Central memory CD8-positive, alpha-beta T cell (primary cell): ENCODE measurements at places on chromosomes 5 and 9.

DNA sequence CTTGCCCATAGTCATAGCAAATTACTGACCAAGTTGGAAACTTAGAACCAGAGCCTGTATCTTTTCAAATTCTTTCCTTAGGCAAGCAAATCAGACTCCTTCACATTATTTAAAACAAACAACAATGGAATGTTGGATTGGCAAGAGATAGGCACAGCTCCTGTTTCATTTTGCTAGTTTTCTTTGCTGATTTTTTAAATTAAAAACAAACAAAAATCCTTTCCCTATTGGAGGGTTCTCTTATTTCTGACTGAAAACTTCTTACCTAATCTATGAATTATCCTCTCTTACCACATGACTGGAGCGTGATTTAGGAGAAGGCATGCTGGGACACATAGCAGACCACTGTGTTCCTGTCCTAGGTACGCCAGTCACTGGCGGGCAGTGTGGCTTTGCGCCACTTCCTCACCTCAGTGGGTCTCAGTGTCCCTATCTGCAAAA, 63.0 kb downstream of the TTC39B start:
- no peak for DNase-seq

GRCh38 chr9:27247756-27248155, 49.2 kb downstream of the EQTN start:
- no peak for DNase-seq

- DNase-seq = no peak
Measured at GRCh38 chr5:100898504-100899346, 4.4 kb downstream of the ST8SIA4 start.

DNA sequence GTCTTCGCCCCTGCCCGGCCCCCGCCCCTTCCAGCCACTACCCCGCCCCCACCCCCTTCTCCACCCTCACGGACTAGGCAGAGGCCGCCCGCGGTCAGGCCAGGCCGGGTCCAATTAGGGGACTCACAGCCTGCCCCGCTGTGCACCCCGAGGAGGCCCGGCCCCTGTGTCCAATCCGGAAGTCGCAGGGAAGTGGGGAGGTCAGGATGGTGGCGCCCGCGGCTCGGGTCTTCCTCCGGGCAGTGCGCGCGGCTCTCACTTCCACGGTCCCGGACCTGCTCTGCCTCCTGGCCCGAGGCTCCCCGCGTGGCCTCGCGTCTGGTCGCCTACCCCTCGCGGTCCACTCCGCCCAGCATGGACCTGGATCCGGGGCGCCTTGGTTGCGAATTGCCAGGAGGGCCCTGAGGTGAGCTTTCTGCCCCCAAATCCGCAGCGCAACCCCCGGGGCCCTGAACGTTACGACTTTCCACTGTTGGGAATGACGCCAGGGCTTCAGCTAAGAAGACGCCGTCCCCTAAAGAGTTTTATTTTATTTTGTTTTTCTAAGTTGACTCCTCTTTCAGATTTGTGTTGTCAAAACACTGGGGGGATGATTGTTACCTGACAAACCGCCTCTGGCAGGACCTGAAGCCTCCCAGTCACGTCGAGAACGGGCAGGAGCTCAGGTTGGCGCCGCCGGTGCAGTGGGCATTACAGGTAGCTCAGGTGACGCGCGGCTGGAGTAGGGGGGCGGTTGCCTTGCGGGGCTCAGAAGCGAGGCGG, 763 bp upstream of the IRX2 start:
- DNase-seq = no peak

DNA sequence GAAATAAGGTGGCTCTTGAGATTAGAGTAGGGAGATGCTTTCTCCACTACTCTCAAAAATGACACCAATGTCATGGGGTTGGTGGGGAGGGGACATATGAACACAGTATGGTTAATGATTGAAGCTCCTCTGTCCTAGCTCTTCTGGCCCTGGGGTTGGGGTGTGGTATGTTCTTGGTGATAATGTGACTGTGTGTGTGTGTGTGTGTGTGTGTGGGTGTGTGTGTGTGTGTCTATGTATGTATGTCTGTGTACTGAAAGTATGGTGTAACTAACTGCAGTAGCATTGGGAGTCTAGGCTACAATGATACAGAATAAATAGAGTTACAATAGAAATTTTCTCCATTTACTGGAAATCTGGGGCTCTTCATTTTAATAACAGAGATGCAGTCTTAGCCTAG, 121.0 kb upstream of the CD180 start:
- no peak for DNase-seq

DNA sequence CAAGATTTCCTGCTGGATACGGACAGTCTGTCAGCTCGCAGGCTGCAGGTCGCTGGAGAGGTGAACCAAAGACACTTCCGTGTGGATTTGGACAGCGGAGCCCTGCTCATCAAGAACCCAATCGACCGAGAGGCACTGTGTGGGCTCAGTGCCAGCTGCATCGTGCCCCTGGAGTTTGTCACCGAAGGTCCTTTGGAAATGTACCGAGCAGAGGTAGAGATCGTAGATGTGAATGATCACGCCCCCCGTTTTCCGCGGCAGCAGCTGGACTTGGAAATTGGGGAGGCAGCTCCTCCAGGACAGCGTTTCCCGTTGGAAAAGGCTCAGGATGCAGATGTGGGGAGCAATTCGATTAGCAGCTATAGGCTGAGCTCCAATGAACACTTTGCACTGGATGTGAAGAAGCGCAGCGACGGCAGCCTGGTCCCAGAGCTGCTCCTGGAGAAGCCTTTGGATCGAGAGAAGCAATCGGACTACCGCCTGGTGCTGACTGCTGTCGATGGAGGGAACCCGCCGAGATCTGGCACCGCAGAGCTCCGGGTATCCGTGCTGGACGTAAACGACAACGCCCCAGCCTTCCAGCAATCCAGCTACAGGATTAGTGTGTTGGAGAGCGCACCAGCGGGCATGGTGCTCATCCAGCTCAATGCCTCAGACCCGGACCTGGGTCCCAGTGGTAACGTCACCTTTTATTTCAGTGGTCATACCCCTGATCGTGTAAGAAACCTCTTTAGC, 658 bp downstream of the PCDHGC4 start:
- DNase-seq = no peak

GRCh38 chr9:112680731-112681402, 37.0 kb downstream of the INIP start:
- DNase-seq = no peak

DNA sequence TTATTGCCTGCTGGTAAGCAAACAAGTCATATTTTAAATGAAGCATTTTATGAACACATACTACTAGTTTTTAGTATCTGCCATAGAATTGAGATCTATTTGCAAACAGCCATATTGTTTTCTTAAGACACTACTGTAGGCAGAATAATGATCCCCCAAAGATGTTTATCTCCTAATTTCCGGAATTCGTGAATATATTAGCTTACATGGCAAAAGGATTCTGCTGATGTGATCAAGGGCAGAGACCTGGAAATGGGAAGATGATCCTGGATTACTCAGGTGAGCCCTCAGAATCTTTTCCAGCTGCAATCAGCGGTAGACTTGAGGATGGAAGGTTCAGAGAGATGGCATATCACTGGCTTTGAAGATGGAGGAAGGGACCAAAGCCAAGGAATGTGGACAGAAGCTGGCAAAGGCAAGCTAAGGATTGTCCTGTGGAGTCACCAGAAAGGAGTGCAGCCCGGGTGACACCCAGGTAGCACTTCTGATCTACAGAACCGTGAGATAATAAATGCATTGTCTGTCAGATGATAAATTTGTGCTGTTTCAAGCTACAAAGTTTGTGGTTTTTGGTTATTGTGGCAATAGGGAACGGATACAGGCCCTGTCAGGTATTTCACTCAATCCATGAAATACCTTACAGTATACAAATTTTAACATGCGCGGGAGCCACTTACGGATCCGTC, 1.0 kb upstream of the ERCC6L2 start:
- no peak for DNase-seq

DNA sequence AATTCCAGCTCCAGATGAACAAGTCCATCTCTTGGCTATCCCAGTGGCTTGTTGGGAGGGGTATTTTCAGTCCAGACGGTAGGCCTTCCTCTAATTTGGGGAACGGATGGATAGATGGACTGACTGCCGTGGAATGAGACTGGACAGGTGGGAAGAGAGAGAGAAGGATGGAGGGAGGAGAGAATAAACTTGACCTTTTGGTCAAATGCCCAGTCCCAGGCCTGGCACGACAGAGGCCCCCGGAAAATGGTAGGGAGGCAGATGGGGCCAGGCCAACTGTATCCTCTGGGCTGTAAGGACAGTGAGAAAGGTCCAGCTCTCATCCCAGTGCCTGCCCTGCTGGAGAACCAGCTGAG, 1.1 kb downstream of the BHMT start:
- DNase-seq = no peak

GRCh38 chr5:174581894-174582293, 142.5 kb upstream of the MSX2 start:
- DNase-seq = no peak

DNA sequence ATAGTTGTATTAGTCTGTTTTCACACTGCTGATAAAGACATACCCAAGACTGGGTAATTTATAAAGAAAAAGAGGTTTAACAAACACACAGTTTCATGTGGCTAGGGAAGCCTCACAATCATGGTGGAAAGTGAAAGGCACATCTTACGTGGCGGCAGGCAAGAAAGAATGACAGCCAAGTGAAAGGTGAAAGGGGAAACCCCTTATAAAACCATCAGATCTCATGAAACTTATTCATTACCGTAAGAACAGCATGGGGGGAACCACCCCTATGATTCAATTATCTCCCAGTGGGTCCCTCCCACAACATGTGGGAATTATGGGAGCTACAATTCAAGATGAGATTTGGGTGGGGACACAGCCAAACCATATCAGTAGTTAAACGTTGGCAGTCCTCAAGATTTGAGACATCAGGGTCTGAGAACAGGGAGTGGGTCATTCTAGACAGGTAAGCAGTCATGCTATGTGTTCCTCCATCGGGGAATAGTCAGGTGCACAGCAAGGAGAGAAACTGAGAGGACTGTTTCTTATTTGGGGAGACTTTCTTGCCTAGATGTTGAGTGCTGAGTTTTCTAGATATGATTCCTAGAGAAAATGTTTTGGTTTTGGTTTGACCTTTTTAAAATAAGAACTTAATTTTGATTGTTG, 45.8 kb upstream of the ENTREP1 start:
- no peak for DNase-seq

GRCh38 chr5:150503977-150504620, 3.8 kb upstream of the NDST1 start:
- no peak for DNase-seq

GRCh38 chr9:99626426-99626825, 195.3 kb upstream of the NR4A3 start:
- DNase-seq = no peak

DNA sequence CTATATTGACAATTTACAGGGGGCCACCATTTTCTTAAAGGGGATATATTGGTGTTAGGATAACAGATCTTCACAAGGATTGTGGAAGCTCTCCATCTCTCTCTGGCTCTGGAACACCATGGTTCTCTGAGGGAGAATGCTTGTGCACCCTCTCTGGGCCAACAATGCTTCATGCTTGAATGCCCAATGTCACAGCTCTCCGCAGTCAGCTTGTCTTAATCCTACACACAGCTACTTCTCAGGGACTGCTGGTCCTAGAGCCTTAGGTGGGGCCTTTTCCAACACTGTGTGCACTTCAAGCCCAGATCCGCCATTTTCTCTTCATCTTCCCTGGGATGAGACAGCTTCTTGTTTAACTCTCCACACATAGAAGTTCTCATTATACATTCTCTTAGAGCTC, 6.9 kb upstream of the PDLIM4 start:
- no peak for DNase-seq

GRCh38 chr5:130164966-130165365, 260.7 kb downstream of the CHSY3 start:
- DNase-seq = no peak

GRCh38 chr9:133870598-133871595, 121.2 kb downstream of the VAV2 start:
- no peak for DNase-seq

DNA sequence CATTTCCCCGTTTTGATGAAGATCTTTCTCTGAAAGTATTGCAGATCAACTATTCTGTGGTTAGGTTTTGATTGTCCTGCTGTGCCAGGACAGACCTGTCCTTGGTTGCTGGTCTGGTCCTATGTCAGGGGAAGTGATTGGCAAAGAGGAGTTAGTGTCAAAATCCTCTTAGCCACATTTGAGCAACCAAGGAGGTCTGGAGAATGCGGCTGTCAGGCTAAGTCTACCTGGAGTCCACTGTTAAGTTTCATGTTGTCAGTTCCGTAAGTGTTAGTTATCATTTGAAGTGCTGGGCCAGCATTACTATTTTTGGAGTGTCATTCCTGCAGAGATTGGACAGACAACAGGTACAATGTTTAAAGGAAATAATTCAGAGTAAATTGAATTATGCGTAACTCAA, 62.3 kb downstream of the UBE2QL1 start:
- DNase-seq = no peak

DNA sequence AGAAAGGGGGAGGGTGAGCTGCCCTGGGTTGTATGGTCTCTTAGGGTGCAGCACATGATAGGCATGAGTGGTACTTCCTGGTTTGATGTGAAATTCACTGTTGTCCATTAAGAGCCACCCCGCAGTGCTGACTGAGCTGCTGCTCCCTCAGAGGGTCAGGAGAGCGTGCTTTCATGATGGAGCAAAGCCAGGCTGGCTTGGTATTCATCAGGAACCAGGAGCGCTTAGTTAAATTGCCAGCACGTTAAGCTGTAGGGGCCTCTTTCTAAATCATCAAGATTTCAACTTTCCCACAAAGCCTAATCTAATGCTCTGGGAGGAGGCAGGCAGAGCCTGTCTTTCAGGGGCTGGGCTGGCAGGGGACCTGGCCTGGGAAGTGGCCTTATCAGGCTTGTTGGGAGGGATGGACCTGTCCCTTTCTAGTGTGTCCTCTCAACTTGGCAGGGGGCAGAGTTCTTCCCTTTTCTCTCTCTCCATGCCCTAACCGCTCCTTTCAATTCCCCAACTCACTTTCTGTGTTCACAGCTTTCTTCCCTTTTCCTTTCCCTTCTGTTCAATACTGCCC, 7.9 kb downstream of the CYSTM1 start:
- DNase-seq = no peak

DNA sequence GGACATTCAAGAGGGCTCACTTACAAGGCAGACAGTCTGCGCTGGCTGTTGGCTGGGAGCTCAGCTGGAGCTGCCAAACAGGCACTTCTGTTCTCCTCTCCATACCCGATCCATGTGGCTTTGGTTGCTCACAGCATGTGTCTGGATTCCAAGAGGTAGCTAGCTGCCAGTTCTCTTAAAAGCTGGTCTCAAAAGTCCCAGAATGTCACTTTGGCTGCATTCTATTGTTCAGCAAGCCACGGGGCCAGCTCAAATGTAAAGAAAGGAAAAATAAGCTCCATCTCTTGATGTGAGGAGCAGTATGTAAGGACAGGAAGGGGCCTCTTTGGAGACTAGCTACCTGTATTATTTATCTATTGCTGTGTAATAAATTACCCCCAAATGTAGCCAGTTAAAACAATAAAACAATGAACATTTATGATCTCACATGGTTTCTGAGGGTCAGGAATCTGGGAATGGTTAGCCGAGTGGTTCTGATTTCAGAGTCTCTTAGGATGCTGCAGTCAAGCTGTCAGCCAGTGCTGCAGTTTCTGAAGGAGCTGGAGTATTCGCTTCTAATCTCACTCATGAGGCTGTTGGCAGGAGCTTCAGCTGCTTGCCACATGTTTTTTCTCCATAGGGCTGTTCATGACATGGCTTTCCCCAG, 112.7 kb upstream of the CLINT1 start:
- DNase-seq = no peak
